ENCODE measurements at places on chromosomes 7 and 10.
A peak's percentile ranks its signal among the peaks of the same experiment; 100 is the strongest.

DNA sequence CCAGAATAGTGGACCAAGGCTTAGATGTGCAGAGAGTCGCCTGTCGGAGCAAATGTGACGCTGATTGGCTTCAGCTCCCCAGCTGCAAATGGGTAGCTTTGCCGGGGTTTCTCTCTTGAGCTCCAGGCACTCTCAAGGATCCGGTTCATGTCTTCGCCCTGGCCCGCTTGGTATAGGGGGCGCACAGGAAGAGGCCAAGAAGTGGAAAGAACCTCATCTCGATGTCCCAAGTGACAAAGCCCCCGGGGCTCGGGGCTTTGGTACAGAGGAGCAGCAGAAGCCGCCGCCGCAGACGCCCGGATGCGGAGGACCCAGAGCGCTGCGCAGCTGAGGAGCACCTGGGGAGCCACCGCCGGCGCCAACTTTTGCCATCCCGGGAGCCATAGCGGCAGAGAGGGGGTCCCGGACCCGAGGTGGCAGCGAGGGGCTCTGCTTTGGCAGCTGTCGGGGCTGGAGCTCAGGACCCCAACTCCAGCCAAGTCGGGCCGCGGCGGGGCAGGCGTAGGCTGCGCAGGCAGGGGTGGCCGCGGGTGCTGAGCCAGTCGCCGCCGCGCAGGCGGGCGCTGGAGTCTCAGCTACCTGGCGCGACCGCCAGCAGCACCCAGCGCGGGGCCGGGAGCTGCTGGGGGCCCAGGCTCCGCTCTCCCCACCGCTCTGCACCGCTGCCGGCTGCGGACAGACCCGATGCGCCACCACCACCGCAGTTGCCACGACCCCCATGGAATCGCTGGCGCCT is 466.6 kb downstream of the XPNPEP1 start:
- no peak for DNase-seq

DNA sequence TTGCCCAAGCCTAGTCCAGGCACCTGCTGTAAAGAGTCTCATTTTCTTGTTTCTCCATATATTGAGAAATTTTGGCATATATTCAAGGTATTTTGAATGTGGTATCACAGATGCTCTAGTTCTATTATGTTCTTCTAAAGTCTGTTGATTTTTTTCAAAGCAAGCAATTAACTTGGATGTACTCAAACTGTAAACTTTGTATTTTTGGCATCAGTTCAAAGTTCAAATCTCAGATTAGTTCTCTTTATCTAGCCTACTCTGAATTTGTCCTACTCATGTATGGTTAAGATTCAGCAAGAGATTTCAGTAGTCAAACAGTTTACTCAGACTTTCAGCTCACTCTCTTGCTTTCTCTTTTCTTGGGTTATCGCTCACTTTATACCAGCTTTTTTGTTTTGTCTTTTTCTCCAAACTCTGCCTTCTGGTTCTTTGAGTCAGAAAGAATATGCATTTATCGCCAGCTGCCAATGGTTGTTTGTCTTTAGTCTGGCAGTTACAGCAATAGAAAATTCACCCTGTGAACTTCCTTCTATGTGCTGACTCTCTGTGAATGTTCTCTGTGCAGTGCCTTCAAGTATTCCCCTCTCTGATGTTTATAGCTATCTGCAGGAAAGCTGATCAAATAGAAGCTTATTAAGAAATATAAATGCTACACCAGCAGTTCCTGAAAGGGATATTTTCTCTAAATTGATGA is 56.0 kb downstream of the ANKRD7 start:
- DNase-seq = no peak

GRCh38 chr7:105689067-105689819 is 108.0 kb upstream of the EFCAB10 start:
- no peak for DNase-seq

GRCh38 chr10:128086003-128086863 is 40.0 kb downstream of the MKI67 start:
- no peak for DNase-seq

DNA sequence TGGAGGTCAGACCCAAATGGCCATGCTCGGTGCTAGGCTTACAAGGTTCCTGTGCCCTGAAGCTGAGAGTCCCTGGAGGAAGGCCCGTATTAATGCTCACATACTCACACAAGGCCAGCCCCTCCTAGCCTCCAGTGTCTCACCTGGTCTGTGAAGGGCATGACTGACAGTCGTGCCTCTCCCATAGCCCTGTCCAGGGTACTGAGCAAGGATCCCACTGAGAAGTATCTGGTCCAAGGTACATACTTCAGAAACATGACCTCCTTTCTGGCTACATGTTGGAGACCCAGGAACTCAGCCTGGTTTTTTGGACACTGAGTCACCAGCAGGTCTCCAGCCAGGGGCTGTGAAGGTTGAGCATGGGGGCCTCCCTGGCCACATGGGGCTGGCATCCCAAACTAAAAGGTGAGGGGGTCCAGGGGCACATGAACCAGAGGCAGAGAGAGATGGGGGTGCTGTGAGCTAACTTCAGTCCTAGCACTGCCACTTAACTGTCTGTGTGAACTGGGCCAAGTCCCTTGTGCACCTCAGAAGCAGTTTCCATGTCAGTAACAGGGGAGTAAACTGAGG is 17.6 kb upstream of the RASGEF1A start:
- no peak for DNase-seq

DNA sequence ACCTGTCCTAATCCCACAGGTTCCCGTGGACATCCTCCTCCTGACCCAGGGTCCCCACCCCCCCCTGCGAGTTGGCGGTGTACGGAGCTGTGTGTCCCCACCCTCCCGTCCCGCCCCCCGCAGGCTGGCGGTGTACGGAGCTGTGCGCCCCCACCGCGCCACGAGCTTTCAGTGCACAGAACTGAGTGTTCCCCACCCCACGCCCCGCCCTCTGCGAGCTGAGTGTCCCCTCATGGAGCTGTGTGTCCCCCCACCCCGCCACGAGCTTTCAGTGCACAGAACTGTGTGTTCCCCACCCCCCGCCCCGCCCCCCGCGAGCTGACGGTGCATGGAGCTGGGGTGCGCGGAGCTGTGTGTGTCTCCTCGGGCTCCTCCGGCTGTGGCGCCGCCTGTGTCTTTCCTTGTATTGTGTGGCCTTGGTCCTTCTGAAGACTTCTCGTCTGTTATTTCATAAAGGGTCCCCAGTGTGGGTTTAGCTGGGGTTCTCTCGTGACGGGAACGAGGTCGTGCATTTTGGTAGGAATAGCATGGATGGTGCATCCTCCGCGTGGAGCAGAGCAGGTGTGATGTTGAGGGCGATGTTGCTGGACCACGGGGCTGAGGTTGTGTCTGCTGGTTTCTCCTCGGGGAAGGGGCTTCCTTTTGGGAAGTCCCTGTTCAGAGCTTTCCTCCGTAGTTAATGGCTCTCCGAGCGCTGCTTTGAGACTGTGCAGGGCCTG is 18.0 kb upstream of the JAKMIP3 start:
- no peak for DNase-seq

GRCh38 chr10:10788761-10789160 is 228.9 kb upstream of the CELF2 start:
- no peak for DNase-seq

GRCh38 chr10:121615435-121615793 is 17.2 kb upstream of the FGFR2 start:
- no peak for DNase-seq

DNA sequence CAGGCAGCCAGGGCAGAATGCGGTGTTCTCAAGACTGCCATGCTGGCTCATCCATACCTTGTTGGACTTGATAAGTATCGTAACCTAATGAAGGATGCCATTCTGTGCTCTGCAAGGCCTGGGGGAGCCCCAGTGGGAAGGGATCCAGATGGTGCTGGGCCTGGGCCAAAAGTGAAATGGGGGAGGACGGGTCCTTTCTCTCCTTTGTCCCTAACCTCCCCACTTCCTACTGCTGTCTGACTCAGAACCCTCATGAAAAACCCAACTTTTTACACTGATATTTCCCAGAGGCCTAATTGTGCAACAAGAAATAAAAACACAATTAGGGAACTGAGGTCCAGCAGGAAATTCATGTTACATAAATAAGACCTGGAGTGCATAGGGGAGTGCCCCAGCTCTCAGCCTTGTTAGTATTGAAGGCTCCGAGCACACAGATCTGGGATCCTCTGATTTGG is 193.7 kb upstream of the SVIL start:
- DNase-seq = no peak

- no peak for DNase-seq
Observed at GRCh38 chr10:96415150-96415890, 56.5 kb upstream of the OPALIN start.

GRCh38 chr10:93821051-93821772 is 63.5 kb downstream of the LGI1 start:
- no peak for DNase-seq

DNA sequence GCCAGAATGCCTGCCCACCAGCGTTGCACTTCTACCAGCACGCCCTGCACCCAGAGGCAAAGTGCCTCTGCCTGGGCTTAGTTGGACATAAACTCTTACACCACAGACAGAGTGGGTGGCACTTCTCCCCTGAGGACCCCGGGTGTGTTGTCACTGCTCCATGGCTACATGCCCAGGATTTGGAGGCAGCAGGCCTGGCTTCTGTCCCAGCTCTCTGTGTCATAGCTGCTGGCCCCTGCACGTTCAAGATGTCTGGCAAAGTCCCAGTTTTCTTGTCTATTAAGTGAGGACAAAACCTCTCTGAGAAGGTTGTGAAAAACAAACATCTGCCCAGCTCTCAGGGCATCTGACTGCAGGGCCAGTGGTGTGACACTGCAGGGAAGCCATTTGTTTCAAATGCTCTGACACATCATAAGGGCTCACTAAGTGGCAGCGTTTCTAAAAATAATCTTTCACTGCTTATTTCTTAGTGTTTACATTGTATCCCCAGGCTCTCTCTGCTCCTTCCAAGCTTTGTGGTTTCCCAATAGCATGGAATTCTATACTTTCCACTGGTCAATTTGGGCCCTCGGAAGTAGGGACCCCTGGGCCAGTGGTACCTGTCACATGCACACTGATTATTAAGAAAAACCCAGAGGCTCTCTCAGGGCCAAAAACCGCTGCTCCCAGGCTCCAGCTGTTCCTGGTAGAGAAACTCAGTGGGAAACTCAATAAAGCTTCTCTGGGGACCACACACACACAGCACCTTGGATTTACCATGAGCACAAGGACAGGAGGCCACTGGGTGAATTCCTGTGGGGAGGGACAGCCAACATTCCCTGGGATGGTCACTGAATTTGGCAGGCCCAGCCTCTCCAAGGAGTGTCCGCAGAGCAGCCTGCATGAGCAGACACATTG is 86.2 kb upstream of the ANLN start:
- peak; percentile 94 for DNase-seq

GRCh38 chr7:5682551-5683279 is 98.7 kb downstream of the RNF216 start:
- no peak for DNase-seq

- no peak for DNase-seq
Observed at GRCh38 chr10:12499076-12499986, 150.0 kb downstream of the CAMK1D start.

Measured in hepatic stellate cell (primary cell).